AG04450 (cell line): ENCODE measurements at places on chromosomes 5 and 9. TPM values are rescaled to one million over a fixed set of nuclear protein-coding genes. Genes with fewer than 3 reads are reported as not detected.

- DNase-seq, result no peak
Observed at GRCh38 chr5:174098694-174099093, 53.2 kb downstream of the NSG2 start.

GRCh38 chr5:122312591-122313406 lies 762 bp downstream of the SNCAIP start:
- no peak for DNase-seq

DNA sequence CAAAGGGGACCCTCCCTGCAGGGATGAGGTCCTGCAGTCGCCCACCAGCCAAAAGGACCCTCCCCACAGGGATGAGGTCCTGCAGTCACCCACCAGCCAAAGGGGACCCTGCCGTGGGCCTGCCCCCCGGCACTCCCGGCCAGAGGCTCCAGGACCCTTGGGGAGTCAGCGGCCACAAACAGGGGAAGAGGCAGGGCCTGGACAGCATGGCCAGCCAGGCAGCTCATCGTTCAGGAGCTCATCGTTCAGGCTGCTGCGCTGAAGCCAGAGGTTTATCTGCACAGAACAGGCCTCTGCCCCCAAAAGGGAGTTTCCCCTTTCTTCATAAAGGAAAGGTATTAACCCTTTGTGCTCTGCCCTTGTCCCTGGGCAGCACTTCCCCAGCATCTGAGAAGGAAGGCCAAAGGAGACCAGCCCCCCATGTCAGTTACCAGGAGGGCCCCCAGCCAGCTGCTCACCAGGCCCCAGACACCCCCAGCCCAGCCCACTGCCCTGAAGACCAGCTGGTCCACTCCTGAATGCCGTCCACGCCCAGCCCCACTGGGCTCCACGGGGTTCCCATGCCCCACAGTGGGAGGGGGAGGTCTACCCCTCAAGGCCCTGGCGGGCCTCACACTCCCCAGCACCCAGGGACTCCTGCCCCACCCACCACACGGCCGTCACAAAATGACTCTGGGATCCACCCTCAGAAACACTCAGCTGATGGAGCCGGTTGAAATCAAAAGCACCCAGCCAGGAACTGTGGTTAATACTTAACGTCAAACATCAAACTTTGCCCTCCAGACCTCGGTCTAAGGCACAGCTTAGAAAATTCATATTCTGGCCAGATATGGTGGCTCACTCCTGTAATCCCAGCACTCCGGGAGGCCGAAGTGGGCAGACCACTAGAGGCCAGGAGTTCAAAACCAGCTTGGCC lies 6.3 kb downstream of the SLC12A7 start:
- DNase-seq, result no peak

- DNase-seq, result no peak
Observed at GRCh38 chr5:127367946-127368465, 77.4 kb downstream of the MEGF10 start.

APBA1 gene
- polyA plus RNA-seq, result 6.7 and 8.5 TPM in 2 replicates

DNA sequence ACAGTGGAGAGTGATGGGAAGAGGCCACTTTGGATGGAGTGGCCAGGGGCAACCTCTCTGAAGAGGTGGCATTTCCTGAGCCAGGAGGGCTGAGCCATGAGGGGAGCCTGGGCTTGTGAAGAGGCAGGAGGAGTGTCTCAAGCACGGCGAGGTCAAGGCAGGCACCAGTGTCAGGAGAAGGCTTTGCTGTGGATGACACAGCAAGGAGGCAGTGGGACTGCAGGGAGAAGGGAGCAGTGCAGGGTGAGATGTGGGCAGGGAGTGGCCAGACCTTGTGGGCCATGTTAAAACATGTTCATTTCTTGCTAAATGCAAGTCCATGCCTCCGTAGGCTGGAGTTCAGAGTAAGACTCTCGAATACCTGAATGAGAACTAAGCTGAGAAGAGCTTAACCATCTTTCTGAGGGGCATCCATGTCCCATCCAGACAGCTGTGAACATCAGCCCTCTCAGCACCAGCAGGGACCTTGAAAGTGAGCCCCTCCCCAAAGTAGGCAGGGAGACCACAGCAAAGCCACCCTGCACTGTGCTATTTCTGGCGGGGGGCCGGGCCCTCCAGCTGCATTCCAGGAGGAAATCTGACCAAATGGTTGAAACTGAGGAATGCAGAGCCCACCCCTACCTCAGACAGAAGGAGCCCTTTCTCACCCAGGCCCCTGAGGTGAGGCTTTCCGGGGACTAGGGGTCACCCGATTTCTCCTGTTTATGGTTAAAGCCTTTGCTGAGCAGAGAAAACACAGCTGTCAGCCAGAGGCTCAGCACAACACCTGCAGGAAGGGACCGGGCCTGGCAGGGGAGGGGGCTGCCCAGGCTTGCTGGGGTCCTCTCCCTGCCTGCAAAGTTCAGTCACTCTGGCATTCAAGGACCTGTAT lies 16.1 kb upstream of the ARSI start:
- DNase-seq, result no peak

DNA sequence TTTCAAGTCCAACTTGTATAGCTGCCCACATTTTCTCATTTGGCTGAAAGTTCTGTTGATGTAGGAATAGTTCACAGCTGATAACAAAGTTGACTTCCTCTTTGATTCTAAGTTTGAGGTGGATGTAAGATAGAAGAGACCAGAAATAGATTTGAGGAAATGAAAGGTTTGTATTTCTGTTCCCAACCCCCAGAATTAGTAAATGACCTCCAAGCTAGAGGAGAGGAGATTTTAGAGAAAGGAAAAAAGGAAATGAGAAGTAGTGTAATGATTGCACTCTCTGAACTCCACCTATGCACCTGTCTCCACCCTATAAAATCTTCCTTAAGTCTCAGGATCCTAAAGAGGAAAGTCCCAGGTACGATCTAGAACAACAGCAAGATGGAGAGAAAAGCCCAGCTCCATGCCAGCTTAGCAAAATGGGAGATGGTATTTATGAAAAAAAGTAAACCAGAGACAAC lies 130.4 kb upstream of the POC5 start:
- no peak for DNase-seq
